A549 treated with DMSO at 1 μM for 4 hours (cell line): ENCODE measurements at places on chromosomes 4 and X. TPM values are rescaled to one million over a fixed set of nuclear protein-coding genes. Genes with fewer than 3 reads are reported as not detected.

Gene CXCL10
- total RNA-seq, result 0.14 to 0.18 TPM (median 0.17 TPM) in 4 of 5 replicates, not detected in the other

Gene ANOS1
- 0.03 to 0.09 TPM (median 0.05 TPM) in 3 of 5 replicates, not detected in the others for total RNA-seq

Gene DDX53
- total RNA-seq, result not detected in 5 replicates

Gene S100G
- not detected in 5 replicates for total RNA-seq

Gene GABRG1
- total RNA-seq, result not detected in 5 replicates

Gene CXorf49
- not detected in 5 replicates for total RNA-seq

Gene EDA2R
- total RNA-seq, result 11.5 to 15.2 TPM (median 14.7 TPM) in 5 replicates

Gene PCDH19
- total RNA-seq, result 0.02 to 0.09 TPM (median 0.05 TPM) in 5 replicates

Gene HGFAC
- total RNA-seq, result 0.20 to 0.41 TPM (median 0.30 TPM) in 5 replicates

Gene BANK1
- total RNA-seq, result 0.81 to 1.1 TPM (median 0.89 TPM) in 5 replicates

Gene ABCD1
- total RNA-seq, result 2.4 to 4.1 TPM (median 3.4 TPM) in 5 replicates

Gene RBM46
- total RNA-seq, result not detected in 5 replicates

Gene ABCB7
- total RNA-seq, result 15.2 to 17.9 TPM (median 17.7 TPM) in 5 replicates

Gene NHSL2
- 0.32 to 0.45 TPM (median 0.37 TPM) in 5 replicates for total RNA-seq

Gene CLIC2
- total RNA-seq, result 0.05 to 0.23 TPM (median 0.17 TPM) in 4 of 5 replicates, not detected in the other

Gene MAPK10
- 0.34 to 0.68 TPM (median 0.45 TPM) in 5 replicates for total RNA-seq

Gene CXCL6
- total RNA-seq, result 0.12 TPM in 1 of 5 replicates, not detected in the others

Gene FAM53A
- 0.24 to 0.99 TPM (median 0.75 TPM) in 5 replicates for total RNA-seq

Gene DNASE1L1
- total RNA-seq, result 26.5 to 29.9 TPM (median 27.4 TPM) in 5 replicates

Gene HAUS3
- 6.8 to 8.9 TPM (median 7.9 TPM) in 5 replicates for total RNA-seq

Gene GAGE13
- total RNA-seq, result not detected in 5 replicates

Gene SLC16A2
- 26.9 to 32.0 TPM (median 28.7 TPM) in 5 replicates for total RNA-seq

Gene MAGEA12
- 0.15 to 0.24 TPM (median 0.17 TPM) in 5 replicates for total RNA-seq

Gene CDX4
- not detected in 5 replicates for total RNA-seq

Gene SOD3
- not detected in 5 replicates for total RNA-seq

Gene USP26
- total RNA-seq, result not detected in 5 replicates

Gene ODAM
- total RNA-seq, result not detected in 5 replicates

Gene MAGEA2
- 0.07 to 0.13 TPM (median 0.09 TPM) in 3 of 5 replicates, not detected in the others for total RNA-seq

Gene TTC29
- 0.07 TPM in 1 of 5 replicates, not detected in the others for total RNA-seq

Gene RASL11B
- 0.05 to 0.17 TPM (median 0.11 TPM) in 4 of 5 replicates, not detected in the other for total RNA-seq

Gene HSFX1
- total RNA-seq, result 0.28 to 0.48 TPM (median 0.32 TPM) in 4 of 5 replicates, not detected in the other

Gene FAT1
- total RNA-seq, result 147 to 196 TPM (median 151 TPM) in 5 replicates
